ENCODE measurements at places on chromosomes 4 and X.

DNA sequence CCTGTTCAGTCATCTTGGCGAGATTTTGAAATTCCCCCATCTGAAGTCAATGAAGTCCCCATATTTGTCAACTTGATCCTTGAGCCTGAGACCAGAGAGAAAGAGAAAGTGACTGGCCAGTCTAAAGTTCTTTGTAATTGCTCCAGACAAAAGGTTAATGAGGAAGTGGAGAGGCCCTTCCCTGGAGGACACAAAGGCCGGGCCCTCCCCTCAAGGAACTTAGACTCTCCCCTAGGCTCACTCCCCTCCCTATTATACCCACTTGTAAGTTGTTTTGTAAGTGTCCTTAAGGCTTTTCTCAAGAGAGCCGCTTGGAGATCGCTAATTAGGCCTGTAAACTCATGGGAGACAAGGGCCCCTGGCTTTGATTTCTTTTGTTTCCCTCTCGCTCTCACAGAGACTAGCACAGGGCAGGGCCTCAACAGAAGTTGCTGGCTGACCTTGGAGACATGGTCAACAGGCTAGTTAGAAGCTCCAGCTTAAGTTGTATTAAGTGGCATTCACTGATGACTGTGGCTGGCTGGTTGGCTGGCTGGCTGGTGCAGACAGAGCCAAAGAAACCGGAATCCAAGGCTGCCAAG lies 20.3 kb upstream of the GPC4 start:
- no peak for DNase-seq

GRCh38 chrX:125150231-125150630 lies 169.4 kb upstream of the TEX13C start:
- DNase-seq = peak; percentile 0

DNA sequence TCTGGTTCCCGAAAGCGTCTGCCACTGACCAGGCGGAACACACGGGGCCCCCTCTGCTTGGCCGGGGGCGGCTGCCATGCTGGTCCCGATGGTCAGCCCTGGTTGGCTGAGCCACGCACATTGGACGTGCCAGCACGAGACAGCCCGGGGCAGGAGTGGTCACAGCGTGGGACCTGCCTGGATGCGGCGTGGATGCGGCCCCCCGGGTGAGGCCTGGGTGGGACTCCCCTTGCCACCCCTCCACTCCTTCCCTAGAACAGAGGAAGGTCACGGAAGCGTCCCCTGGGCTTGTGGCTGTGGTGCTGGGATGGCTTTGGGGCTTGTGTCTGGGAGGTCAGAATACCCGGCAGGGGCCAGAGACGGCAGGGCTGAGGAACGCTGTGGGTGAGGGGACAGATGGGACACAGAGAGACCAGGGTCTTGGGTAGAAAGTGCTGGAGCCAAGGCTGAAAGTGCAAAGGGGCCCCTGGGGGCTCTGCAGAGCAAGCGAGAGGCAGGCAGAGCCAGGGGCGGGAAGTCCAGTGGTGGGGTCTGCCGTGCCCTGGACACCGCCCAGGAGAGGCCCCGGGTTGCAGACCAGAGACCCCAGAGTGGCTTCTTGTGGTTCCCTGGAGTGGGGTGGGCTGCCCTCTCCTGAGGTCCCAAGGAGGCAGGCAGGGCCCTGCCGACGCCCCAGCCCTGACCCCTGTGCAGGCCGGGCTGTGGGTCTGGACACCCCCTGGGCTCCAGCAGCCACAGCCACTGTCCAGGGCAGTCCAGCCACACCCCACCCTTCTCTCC lies 8.6 kb upstream of the CPLX1 start:
- no peak for DNase-seq

DNA sequence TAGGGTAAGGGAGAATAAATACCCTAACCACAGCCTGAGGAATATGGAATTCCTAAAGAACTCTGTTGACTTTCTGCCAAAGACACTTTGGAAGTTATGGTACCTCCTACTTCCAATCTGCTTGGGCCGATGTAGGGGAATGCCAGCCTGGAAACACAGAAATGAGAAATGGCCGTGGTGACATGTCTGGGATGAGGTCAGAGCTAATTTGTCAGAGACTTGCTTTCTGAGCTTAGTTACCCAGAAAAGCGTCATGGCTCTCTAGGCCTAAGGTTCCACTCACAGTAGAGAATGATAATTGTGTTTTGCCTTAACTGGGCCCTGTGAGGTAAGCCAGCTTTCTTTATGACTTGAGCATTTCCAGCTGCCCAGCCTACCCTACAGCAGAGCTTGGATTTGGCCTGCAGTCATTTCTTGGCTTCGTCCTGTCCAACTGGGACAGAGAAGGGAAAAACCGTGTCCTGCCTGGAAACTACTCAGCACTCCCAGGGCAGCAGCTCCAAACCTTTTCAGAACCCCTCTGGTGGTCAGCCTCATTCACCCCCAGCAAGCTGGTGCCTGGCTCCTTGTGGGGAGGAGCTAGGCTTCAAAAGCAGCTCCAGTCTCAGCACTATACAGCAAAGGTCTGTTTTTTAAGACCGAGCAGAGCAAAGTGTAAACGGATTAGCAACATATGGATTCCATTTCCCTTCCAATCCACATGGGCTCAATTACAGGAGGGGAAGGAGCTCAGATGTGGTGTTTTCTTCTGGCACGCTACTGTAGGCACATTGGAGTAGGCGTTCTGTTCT lies 92.3 kb downstream of the RLIM start:
- DNase-seq = peak; percentile 72

- DNase-seq = peak; percentile 72
Observed at GRCh38 chrX:106698693-106699092, 27.8 kb upstream of the RNF128 start.

DNA sequence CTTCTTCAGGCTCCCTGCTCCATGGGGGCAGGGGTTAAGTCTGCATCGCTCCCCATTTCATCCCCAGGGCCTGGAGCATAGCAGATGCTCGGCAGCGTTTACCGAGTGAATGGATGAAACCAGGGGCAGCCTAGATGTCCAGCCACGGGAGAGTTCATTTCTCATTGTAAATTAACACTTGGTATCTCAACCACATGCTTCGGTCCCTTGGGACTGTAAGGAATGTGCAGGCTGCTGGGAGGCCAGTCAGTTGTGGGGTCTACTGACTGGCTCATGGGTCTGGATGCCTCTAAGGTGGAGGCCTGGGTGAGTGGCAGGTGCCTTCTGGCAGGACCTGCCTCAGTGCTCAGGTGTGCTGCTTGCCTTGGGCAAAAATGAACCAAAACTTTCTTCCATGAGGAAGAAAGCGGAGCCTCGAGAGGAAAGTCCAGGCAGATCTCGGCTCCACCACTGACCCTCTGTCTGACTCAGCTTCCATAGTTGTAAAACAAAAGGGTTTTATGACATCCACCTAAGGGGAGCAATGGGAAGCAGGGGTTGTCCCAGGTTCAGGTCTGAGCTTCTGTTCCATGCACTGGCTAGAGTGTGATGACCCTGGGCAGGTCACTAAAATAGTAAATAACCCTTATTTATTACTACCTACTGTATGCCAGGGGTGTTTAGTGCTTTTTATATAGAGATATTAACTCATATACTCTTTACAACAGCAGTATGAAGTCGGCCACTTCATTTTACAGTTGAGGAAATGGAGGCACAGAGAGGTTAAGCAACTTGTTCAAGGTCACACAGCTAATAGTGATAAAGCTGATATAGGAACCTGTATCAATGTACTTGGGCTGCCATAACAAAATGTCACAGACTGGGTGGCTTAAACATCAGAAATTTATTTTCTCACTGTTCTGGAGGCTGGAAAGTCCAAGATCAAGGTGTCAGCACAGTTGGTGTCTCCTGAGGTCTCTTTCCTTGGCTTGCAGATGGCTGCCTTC lies 144.3 kb upstream of the STX18 start:
- no peak for DNase-seq

- DNase-seq = peak; percentile 11
Observed at GRCh38 chr4:89556601-89557305, 249.2 kb upstream of the GPRIN3 start.

GRCh38 chr4:170139764-170140163 lies 50.0 kb upstream of the AADAT start:
- DNase-seq = peak; percentile 66

DNA sequence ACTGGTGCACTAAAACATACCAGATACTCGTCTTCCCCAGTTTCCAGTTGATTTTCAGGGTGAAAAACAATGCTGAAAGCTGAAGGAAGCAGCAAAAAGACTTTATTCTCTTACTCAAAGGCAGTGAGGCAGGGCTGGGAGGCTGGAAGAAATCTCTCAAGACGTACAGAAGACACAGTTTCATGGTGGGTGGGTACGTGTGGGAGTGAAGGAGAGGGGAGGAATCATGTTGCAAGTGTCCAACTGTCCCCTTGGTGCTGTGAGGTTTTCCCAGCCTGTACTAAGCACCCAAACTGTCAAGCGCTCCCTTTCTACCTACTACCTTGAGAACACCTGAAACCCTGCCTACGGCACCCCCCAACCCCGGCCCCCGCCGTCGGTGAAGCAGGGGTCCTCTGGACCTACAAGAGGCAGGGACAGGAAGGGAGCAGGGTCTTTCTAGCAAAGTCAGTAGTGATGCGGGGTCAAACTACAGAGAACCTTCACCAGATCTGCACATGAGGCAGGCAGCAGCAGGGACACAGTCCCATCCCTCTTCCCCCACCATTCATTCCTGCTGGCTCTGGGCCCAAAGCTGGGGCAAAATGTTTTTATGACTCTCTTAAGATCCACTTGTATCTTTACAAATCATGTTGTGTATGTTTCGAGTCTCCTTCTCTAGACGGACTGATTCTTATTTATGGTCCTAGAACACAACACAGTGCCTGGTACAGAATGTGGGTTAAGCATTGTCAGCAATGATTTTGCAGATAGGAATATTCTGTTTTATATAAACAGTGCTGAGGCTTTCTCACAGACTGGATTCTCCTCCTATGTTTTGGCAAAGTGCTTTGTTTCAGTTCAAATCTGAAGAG lies 2.4 kb upstream of the SETD7 start:
- DNase-seq = no peak

DNA sequence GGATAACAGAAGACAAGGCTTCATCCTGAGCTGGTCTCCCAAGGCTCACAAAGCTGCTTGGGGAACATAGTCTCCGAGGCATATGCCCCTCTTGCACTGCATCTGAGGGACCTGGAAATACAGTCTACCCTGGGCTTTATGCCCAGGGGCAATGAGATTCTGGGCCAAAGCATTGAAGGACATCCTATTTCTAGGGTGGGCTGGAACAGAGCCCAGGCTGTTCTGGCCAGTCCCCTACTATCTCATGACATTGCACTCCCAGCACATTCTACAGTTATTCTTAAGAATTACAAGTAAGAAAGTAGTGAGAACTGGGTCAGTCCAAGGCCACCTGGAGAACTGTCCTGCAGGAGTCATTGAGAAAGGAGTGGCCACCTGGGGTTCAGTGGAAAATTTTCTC lies 107.6 kb downstream of the USP46 start:
- no peak for DNase-seq

DNA sequence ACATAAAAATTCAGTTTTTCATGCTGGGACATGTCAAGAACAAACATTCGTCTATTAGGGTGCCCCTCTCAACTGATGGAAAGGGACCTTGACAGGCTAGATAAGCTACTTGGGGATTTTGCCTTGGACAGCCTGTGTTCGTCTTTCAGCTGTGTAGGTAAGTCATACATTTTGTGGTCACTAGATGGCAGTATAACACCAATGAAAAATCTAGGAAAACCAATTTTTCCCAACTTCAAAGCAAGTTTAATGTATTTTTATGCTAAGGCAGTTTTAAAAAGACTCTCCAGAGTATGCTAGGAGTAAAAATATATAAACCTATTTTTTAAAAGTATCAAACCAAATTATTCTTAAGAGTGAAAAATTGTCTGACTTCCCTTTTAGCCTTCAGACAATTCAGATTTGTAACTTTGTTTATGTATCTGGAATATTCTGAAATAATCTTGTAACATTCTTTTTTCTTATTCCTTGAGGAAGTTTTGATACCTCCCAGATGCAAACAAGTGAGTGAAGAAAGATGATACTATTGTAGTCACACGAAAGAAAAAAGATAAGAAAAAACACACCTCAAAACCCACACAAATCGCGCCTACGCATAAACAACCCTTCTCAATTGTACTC lies 158.3 kb downstream of the CPE start:
- DNase-seq = peak; percentile 55

Data from GM23248 (cell line).